ENCODE measurements at places on chromosomes 4 and X.

DNA sequence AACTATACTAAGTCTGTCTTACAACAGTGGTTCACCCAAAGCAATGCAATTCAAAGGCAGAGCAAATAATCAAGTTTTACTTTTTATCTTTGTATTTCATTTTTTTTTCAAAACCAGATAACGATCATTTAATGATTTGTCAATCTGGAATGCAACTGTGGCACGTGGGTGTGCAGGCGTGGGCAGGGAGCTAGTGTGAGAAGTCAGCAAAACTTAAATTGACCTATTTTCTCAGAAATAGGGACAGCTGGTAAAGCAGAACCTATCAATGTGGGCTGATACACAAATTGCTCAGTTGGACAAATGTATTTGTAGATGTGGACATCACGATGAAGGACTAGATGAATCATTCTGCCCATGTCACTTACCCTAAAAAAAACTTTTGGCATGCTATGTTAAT, 105.6 kb downstream of the CBLL2 start:
- DNase-seq: no peak

- no peak for DNase-seq
Measured at GRCh38 chr4:84218031-84218430, 281.1 kb downstream of the NKX6-1 start.

DNA sequence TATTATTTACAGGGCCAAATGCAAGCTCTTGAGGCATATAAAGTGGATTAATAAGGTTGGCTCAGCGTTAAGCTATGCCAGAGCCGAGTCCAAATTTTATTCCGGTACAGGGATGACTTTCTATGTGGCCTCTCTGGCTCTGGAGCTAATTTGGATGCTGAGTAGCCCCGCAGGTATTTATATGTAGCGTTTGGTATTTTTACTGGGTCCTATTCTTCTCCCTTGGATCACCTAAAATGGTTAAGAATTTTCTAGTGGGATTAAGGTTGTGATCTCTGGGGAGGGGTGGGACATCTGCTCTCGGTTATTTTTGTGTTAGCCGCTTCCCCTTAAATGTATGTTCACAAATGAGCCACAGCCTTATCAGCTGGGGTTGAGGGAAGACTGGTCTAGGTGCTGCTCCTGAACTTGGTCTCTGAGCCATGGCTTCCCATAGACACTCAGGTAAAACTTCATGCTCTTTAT, 49.4 kb downstream of the FHL1 start:
- no peak for DNase-seq

- no peak for DNase-seq
Measured at GRCh38 chr4:145776208-145776607, 96.3 kb downstream of the C4orf51 start.

- no peak for DNase-seq
Measured at GRCh38 chr4:94905511-94905910, 147.8 kb downstream of the BMPR1B start.

DNA sequence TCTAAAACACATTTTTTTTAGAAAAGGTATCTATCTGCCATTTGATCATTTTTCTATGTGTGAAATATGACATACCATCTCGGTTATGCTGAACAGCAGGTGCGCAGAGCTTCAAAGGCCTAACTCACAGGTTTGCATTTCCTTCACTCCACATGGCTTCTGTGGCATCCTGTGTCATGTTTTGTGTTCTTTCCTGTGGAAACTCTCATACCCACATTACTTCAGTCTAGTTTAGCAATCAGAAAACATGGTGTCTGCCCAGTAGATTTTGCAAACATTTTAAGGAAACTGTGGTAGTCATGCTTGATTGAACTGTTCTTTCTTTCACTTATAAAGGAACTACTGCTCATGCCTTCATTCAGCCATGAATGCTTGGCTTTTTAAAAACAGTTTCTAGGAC, 11.3 kb upstream of the ARAP2 start:
- peak; percentile 53 for DNase-seq

DNA sequence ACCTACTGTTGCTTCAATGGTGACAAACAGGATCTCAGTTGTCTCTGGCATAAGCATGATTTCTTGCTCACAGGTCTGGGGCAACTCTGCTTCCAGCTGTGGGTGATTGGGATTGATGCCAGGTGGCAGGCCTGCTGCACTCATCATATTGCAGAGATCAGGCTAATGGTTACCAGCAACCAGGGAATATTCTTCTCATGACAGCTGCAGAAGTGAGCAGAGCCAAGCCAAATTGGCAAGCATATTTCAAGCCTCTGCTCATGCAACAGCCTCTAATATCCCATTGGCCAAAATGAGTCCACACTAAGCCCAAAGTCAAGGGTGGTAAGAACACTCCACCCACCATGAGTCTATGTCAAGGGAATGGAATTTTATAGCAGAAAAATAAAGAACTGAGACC, 26.7 kb upstream of the TBC1D19 start:
- no peak for DNase-seq

DNA sequence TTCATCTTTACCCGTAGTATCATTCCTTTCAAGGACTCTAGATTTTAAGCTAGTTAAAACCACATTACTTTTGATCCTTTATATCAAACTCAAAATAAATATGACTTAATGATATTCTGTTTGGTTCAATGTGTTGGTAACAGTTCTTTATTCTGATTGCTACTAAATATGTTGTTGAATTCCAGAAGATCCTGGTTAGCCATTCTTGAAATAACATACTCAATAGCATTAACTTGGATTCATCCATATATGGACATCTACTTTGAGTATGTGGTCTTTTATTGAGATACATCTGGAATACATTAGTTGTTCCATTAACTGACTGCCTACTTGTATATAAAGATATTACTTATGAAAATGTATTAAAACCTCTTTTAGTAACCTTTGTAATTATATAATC, 27.5 kb upstream of the PCDH18 start:
- DNase-seq: no peak

DNA sequence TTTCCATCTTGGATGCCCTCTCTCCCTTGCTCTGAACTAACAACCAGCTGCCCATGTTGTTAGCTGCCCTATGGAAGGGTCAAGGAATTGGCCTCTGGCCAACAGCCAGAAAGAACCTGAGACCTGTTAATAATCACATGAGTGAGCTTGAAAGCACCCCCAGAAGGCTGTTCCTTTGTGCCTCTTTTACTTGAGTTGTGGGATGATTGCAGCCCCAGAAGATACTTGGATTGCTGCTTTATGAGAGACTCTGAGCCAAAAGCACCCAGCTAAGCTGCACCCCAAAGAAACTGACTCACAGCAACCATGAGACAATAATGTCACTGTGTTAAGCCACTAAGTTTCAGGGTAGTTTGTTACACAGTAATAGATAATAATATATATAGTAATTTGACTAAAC, 73.3 kb downstream of the FRYL start:
- no peak for DNase-seq

DNA sequence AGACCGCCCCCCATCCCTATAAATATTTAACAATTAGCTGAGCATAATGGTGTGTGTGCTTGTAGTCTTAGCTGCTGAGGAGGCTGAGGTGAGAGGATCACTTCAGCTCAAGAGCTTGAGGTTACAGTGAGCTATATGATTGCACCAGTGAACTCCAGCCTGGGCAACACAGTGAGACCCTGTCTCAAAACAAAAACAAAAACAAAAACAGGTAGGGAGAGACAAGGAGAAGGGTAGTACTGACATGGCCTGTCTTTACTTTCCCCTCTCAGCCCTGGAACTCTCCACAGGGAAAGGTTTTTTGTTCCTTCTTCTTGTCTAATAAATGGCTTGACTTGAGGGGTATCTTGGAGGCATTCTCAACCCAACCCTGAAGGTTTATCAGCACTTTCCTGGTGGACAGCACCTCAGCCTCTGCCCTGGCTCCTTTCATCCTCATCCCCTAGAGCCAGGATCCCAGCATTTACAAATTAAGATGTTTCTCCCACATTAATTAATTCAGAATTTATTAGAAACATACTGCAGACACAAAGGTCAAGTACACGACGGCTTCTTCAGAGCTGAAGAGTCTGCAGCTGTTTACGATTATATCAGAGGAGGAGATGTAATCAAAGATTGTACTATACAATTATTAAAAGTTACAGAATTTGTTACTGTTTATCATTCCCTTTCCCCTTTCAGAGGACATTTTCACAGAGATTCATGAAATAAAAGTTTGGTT, 131.8 kb downstream of the AFF1 start:
- DNase-seq: no peak

GRCh38 chr4:180993244-180993836, 1249.9 kb upstream of the TENM3 start:
- no peak for DNase-seq

GRCh38 chr4:184355111-184355604, 119.2 kb downstream of the IRF2 start:
- no peak for DNase-seq

DNA sequence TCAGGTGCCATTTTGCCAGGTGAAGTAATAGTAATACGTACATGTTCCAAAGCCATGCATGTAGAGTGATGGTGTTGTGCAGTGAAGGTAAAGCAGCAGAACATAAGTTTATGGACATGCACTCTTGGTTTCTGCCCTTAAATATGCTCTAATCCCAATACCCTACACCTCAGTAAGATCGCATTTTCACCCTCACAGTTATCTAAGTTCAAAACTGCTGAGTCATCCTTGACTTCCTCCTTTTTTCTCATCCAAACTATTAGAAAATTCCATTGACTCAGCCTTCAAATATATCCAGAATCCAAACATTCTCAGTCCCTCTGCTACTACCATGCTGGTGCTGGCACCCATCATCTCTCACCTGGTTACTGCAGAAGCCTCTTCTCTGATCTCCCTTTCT, 652.9 kb upstream of the IGFBP7 start:
- no peak for DNase-seq

GRCh38 chr4:87087015-87087414, 133.4 kb downstream of the KLHL8 start:
- no peak for DNase-seq

DNA sequence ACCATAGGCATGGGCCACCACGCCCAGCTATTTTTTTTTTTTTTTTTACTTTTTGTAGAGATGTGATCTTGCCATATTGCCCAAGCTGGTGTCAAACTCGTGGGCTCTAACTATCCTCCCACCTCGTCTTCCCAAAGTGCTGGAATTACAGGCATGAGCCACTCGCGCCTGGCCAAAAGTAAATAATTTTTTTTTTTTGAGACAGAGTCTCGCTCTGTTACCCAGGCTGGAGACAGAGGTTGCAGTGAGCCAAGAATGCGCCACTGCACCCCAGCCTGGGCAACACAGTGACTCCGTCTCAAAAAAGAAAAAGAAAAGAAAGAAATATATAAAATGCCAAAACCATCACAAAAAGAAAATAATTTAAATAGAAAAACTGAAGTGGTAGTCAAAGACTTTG, 18.4 kb upstream of the OPHN1 start:
- DNase-seq: no peak
